Muscle of leg (tissue), 16 donors: ENCODE measurements at places on chromosomes 5 and 9. TPM values are rescaled to one million over a fixed set of nuclear protein-coding genes. Genes with fewer than 3 reads are reported as not detected.

DNA sequence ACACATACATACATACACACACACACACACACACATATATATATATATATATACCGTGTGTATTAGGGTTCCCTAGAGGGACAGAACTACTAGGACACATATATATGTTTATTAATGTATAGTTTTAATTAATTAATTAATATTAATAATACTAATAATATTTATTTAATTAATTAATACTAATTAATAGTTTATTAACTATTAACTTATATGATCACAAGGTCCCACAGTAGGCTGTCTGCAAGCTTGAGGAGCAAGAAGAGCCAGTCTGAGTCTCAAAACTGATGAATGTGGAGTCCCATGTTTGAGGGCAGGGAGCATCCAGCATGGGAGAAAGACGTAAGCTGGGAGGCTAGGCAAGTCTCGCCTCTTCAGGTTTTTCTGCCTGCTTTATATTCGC lies 398.0 kb upstream of the KIF2A start:
- no peak for DNase-seq

DNA sequence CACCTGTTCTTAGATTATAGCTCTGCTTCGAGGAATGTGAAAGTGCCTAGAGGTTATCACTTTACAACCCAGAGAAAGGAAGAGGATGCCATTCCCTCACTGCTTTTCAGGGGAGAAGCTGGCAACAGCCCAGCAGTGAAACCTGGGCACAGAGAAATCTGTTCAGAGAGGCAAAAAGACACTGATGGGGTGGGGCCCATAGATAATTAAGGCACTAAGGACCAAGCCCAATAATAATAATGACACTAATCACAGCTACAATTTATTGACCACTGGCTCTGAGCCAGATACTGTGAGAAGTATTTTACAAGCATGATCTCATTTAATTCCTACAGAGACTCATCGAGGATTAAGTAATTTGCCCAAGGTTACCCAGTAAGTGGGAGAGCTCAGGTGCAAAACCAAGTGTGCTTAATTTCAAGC lies 168.3 kb downstream of the PIK3R1 start:
- no peak for DNase-seq

DNA sequence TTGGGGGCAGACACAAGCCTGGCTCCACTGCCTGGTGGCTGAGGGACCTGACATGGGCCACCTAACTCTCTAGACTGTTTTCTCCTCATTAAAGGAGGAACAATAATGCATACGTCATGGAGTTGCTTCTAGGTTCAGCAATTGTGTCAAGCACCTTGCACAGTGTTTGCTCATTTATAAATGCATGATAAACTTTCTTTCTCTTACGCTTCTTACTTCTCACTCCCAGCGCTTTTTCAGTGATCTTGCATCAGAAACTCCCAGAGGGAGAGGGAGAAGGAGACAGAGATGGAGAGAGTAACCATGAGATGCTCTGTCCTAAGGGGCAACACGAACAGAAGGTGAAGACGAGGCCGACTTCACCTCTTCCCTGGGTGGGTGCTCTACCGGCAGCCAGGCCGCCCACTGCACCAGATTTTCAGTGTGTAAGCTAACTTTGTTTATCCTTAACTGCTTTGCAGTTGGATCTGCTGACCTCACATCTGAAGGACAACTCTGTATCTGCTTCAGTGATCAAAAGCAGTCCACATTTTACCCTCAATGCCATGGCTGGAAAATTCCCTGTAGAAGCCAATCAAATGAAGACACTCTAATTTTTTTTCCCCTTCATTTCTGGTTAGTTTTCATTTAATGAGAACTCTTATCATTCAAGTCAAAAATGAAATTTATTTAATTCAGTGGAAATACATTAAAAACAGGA lies 35.3 kb downstream of the MED27 start:
- no peak for DNase-seq

- DNase-seq = no peak
Measured at GRCh38 chr5:168550656-168551055, 21.6 kb downstream of the FBLL1 start.

DMGDH gene
- total RNA-seq = 2.0 TPM

AFAP1L1 gene
- total RNA-seq = 75.3 TPM

PCA3 gene
- total RNA-seq = 0.58 TPM
